ENCODE measurements at places on chromosomes 5 and 9.

DNA sequence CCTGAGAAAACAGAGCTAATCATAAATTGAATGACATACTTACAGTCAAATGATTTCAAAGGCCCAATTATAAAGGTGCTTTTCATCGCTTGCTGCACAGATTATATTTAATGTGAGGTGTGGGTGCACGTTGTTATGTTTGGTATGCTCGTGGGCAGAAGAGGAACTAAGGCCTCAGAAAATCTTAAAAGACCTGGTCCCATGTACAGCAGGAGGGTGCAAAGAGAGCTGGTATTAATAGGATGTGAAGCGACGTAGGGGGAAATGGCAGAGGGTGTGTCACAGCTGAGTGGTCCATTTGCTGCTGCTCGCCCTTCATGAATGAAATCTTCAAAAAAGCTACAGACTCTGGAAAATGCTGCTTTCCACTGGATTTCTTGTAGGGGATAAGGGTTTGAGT lies 40.5 kb upstream of the IFNK start:
- no peak for DNase-seq

DNA sequence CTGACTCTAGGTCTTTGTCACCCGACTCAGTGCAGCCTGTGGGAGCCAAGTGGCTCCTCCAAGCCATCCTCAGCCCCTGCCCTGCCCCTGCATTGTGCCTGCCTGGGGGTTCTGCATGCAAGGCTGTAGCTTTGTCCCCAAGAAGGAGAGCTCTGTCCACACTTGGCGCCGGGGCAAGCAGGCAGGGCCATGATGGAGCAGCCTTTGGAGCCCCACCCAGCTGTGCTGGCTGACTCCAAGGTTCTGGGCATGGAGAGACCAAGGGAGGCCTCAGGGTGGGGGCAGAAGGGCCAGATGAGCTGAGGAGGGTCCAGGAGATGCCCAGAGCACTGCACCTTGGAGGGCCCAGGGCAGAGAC lies 226.2 kb downstream of the CACNA1B start:
- no peak for DNase-seq

DNA sequence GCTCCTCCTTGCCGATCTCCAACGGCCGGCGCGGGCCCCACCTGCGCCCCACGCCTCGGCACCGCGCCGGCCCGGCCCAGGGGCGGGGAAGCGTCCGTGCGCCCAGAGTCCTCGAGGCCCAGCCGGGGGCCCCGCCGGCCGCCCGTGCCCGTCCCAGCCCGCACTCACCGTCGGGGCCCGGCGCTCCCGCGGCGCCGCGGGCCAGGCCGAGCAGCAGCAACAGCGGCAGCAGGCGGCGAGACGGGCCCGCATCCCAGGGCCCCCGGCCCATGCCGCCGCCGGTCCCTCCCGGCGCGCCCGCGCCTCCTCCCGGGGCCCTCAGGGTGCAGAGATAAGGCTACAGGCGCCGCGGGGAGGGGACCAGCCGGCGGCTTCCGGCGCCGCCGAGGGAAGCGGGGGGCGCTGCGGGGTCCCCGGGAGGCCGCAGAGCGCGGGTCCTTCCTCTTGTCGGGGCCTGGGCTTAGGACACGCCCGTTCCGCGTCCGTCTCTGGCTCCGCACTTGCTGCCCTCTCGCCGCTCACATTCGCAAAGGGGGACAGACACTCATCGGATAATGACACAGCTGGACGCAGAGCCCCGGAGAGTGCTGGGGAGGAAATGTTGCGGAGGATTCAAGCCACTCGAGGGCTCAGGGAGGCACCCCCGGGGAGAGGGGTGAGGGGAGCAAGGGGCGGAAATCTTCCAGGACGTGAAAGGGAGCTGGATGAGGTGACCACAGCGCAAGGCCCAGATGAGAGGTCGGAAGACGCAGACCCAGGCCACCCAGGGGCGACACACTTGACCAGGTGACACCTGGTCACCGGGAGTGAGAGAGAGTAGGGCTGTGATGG lies at the start of gene SUSD1:
SUSD1 (minus strand) TSS at position 333 of the 831 bp plus-strand sequence; CDS start at position 271, 62 bp downstream.
- peak; percentile 57 for DNase-seq

GRCh38 chr5:89343666-89344065 lies 460.7 kb upstream of the MEF2C start:
- DNase-seq, result no peak

Data from ureter (tissue), 1 donor.